Breast epithelium (tissue), 4 donors: ENCODE measurements at places on chromosomes 12 and 14. TPM values are rescaled to one million over a fixed set of nuclear protein-coding genes. Genes with fewer than 3 reads are reported as not detected.

DNA sequence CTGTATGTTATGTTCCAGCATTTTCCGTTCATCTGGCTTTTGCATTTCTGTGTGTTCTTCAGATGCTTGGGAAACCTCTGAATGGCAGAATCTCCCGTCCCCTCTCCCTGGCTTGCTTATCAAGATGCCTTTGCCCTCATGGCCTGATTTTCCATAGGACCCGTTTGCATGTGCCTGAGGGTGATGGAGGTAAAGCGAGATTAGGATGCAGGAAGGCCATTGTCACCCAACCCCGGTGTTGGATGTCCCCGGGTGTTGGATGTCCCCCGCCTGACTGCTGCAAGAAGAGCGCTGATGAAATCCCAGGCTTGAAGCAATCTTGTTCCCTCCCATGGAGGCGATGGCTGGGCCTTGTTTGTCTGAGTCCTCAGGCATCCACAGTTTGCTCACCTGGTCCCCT lies 9.6 kb downstream of the BRI3BP start:
- no peaks in the 10 kb centered on the region for H3K4me1 ChIP-seq
- DNase-seq = no peak
- H3K4me3 ChIP-seq = no peak overlapping the region
- no peaks in the 10 kb centered on the region for H3K27me3 ChIP-seq

DNA sequence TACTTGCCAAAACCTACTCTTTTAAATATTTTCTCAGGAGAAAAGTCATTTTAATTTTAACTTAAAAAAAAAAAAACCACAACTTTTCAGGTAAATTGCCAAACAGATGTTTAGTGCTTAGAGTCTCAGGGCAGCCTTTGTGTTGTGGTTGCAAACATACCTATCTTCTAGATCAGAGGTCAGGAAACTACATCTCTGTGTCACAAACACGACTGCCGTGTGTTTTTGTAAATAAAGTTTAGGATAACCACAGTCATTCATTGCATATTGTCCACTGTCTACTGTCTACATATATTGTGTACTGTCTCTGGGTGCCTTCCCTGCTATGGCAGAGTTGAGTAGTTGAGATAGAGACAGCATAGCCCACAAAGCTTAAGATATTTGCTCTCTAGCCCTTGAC lies 48.9 kb downstream of the DYRK2 start:
- H3K4me1 ChIP-seq = no peaks in the 10 kb centered on the region
- no peak overlapping the region for H3K27ac ChIP-seq
- H3K36me3 ChIP-seq = no peaks in the 10 kb centered on the region
- no peaks in the 10 kb centered on the region for H3K27me3 ChIP-seq
- H3K4me3 ChIP-seq = no peak overlapping the region

GRCh38 chr14:89373185-89373584 lies 43.8 kb downstream of the FOXN3 start:
- H3K27me3 ChIP-seq = no peaks in the 10 kb centered on the region
- H3K27ac ChIP-seq = no peak overlapping the region
- no peak for DNase-seq
- H3K4me3 ChIP-seq = no peak overlapping the region

DNA sequence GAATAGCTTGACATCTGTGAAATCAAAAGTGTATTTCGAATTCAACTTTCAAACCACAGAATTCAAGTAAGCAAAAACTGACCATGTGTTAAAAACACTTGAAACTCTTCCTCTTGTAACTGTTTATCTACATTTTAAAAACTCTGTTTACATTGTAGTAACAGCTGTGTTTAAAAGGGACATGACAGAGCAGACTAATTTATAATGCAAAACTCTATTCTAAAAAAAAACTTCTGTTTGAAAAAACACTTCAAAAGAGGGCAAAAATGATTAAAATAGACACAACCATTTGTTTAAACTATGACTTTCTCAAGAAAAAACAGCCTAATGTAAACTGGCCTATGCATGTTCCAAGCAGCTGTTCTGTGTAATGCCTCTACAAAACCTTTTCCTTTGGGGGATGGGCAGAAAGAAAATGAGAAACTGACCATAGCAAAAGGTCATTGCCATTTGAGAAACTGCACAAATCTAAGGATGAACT lies 149.1 kb upstream of the HMGA2 start:
- DNase-seq = no peak
- no peak overlapping the region for H3K27ac ChIP-seq
- no peak overlapping the region for H3K4me3 ChIP-seq

A2ML1 gene
- 0.33 TPM for total RNA-seq

- H3K36me3 ChIP-seq = no peaks in the 10 kb centered on the region
- no peak overlapping the region for H3K27ac ChIP-seq
- no peaks in the 10 kb centered on the region for H3K4me1 ChIP-seq
- DNase-seq = no peak
- H3K4me3 ChIP-seq = no peak overlapping the region
Observed at GRCh38 chr14:31564194-31564593, 3.0 kb downstream of the NUBPL start.

ACSS3 gene
- 147 TPM for total RNA-seq

- H3K27ac ChIP-seq = no peak overlapping the region
- no peak for DNase-seq
- H3K4me1 ChIP-seq = no peaks in the 10 kb centered on the region
Observed at GRCh38 chr12:89070603-89071002, 281.7 kb downstream of the DUSP6 start.

GRCh38 chr14:23185063-23185462 lies 1.6 kb upstream of the SLC7A8 start:
- no peak overlapping the region for H3K4me3 ChIP-seq
- H3K27me3 ChIP-seq = no peaks in the 10 kb centered on the region
- H3K27ac ChIP-seq = no peak overlapping the region
- no peaks in the 10 kb centered on the region for H3K36me3 ChIP-seq

- H3K4me1 ChIP-seq = no peaks in the 10 kb centered on the region
- H3K4me3 ChIP-seq = no peak overlapping the region
- no peak for DNase-seq
- no peaks in the 10 kb centered on the region for H3K36me3 ChIP-seq
Observed at GRCh38 chr12:130633771-130634170, 82.3 kb downstream of the RIMBP2 start.

ST8SIA1 gene
- 10.4 TPM for total RNA-seq

- H3K36me3 ChIP-seq = no peaks in the 10 kb centered on the region
- H3K4me1 ChIP-seq = no peaks in the 10 kb centered on the region
- H3K4me3 ChIP-seq = no peak overlapping the region
- H3K27me3 ChIP-seq = no peaks in the 10 kb centered on the region
- H3K27ac ChIP-seq = no peak overlapping the region
Observed at GRCh38 chr14:69501423-69501838, 16.9 kb downstream of the PLEKHD1 start.

SLC35F4 gene
- not detected for total RNA-seq

DNA sequence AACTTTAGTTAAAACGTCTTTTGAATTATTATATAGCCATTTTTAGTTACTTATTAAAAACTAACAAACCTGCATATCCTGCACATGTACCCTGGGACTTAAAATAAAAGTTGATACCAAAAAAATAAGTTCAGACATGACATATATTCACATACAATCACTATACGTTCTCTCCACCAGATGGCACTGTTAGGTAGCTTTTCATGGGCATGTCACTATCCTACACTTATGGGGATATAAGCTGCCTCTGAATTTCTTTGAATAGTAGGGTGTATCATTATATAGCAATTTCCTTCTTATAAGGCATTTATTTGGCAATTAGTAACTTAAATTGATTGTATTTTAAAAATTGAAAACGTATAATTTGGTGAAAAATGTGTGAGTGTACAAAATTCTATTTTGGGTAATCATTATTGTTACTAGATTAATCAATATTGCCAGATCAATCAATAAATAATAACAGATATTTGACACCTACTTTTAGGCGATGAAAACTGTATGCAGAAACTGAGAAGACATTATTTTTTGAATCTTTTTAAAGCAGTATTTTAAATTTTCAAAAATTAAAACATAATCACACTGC lies 31.8 kb upstream of the OR10A7 start:
- DNase-seq = no peak
- H3K36me3 ChIP-seq = no peaks in the 10 kb centered on the region
- no peak overlapping the region for H3K27ac ChIP-seq
- no peaks in the 10 kb centered on the region for H3K4me1 ChIP-seq

DNA sequence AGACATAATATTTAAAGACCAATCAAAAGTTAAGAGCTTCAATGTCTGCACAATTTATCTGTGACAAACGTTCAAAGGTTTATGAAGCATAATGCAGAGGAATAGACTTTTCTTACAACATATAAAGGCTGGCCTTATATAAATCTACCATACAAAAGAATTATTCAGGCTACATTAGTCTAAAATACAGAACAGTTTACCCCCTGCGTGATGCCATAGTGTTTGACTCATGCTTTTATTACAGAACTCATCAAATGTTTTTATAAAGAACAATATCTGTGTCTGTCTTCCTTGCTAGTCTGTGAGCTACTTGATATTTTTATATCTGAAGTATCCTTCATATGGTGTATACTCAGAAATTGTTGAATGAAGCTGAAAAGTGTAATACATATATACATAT lies 1084.5 kb upstream of the FLRT2 start:
- H3K27ac ChIP-seq = no peak overlapping the region
- H3K4me1 ChIP-seq = no peaks in the 10 kb centered on the region
- H3K27me3 ChIP-seq = no peaks in the 10 kb centered on the region
- DNase-seq = no peak
- no peak overlapping the region for H3K4me3 ChIP-seq
- no peaks in the 10 kb centered on the region for H3K36me3 ChIP-seq

GPR162 gene
- total RNA-seq = 4.1 TPM

DNA sequence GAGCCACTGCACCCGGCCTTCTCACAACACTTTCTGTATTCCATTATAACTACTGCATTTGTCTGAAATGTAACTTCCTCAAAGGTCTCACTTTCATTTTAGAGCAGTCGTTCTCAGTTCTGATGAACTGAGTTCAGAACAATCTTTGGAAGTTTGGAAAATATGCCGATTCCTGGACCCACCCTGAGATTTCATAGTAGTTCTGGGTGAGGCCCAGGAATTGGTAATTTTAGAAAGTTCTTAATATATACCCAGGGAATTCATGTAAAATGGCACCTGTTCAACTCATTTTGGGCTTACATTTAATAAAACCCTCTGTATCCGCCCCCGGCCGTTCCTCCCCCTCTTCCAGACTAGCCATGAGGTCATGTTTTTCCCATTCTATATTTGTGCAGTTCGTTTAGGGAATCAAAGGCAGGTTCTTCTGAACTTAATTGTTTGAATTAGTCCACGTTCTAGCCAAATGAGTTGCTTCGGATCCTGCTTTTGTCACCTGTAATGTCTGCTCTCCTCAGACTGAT lies 5.9 kb downstream of the GSG1 start:
- H3K36me3 ChIP-seq = no peaks in the 10 kb centered on the region
- H3K27ac ChIP-seq = peak overlapping the region; percentile 86
- peak overlapping the region; percentile 53 for H3K4me3 ChIP-seq
- peaks cover 9% of the 10 kb centered on the region for H3K4me1 ChIP-seq
- DNase-seq = no peak

- no peak overlapping the region for H3K4me3 ChIP-seq
- H3K27me3 ChIP-seq = no peaks in the 10 kb centered on the region
- DNase-seq = no peak
Observed at GRCh38 chr14:31763041-31763440, 201.8 kb downstream of the NUBPL start.

ASPG gene
- 0.33 TPM for total RNA-seq

- no peak overlapping the region for H3K27ac ChIP-seq
- H3K4me1 ChIP-seq = no peaks in the 10 kb centered on the region
- no peaks in the 10 kb centered on the region for H3K36me3 ChIP-seq
Observed at GRCh38 chr12:54967461-54967860, 17.1 kb downstream of the TESPA1 start.

KRT72 gene
- not detected for total RNA-seq

DNA sequence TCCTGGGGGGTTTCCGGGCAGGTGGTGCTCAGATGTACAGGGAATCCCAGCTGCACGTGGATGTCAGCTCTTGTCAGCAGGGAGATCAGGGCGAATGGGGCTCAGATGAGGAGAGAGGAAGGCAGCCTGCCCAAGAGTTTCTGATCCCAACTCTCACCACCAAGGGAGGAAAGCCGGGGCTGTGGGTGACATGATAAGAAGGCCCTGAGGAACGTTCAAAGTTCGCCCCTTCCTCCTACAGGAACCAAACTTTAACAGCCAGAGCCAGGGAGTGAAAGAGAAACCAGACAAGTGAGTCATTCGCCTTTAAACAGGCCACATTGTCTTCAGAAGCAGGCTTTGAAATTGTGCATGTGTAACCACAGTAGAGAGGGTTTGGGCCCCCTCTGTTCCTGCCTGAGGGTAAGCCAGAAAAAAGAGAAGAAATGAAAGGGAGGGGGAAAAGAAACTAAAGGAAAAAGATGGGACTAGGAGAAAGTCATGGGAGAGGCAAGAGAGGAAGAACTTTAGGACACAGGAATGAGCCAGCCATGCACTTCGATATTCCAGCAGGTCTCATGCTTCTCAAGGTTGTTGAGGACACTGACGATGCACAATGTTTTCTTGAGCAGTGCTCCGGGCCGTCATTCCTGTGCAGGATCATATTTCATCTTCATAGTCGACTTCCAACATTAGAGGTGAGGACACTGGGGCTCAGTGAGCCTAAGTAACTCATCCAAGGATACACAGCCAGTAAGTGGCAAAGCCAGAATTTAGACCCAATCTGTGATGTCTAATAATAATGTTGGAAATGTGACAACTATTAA lies 691.4 kb upstream of the TBX3 start:
- DNase-seq = no peak
- peak overlapping the region; percentile 48 for H3K27ac ChIP-seq
- no peaks in the 10 kb centered on the region for H3K4me1 ChIP-seq
- H3K4me3 ChIP-seq = no peak overlapping the region

DNA sequence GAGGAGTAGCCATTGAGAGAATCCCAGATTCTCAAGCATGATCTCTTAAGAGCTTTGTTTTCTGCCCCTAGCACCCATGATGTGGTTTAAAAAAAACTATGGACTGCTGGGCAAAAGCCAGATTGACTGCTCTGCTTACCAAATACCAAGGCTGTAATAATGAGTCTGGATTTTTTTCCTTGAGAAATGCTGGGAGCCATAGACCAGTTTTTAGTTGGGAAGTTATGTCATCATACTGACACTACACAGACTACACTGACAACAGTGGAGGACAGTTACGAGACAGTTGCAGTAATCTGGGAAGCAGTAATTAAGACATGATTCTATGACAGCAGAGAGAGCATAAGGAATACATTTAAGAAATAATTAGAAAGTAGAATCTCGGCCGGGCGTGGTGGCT lies 35.8 kb downstream of the SPATA7 start:
- DNase-seq = no peak
- no peak overlapping the region for H3K27ac ChIP-seq
- H3K4me3 ChIP-seq = no peak overlapping the region

- peaks cover 8% of the 10 kb centered on the region for H3K4me1 ChIP-seq
- H3K27ac ChIP-seq = peak overlapping the region; percentile 92
- DNase-seq = peak; percentile 59
- no peaks in the 10 kb centered on the region for H3K27me3 ChIP-seq
Observed at GRCh38 chr12:124625867-124626675, 58.7 kb upstream of the NCOR2 start.

GRCh38 chr14:54610051-54610977 lies 43.4 kb downstream of the SAMD4A start:
- H3K4me3 ChIP-seq = no peak overlapping the region
- no peaks in the 10 kb centered on the region for H3K4me1 ChIP-seq
- H3K27me3 ChIP-seq = no peaks in the 10 kb centered on the region
- peak overlapping the region; percentile 17 for H3K27ac ChIP-seq
- no peak for DNase-seq

GRCh38 chr12:52280319-52280795 lies 5.9 kb downstream of the KRT86 start:
- H3K27me3 ChIP-seq = no peaks in the 10 kb centered on the region
- H3K4me1 ChIP-seq = peaks cover 14% of the 10 kb centered on the region
- H3K4me3 ChIP-seq = no peak overlapping the region
- peak overlapping the region; percentile 96 for H3K27ac ChIP-seq
- no peaks in the 10 kb centered on the region for H3K36me3 ChIP-seq
